CD4-positive, alpha-beta T cell treated with Interleukin-6 at 100 ng/mL for 8 hours (primary cell): ENCODE measurements at places on chromosomes 7 and 10.

GRCh38 chr10:3876350-3876962 lies 91.4 kb upstream of the KLF6 start:
- no peak for DNase-seq

DNA sequence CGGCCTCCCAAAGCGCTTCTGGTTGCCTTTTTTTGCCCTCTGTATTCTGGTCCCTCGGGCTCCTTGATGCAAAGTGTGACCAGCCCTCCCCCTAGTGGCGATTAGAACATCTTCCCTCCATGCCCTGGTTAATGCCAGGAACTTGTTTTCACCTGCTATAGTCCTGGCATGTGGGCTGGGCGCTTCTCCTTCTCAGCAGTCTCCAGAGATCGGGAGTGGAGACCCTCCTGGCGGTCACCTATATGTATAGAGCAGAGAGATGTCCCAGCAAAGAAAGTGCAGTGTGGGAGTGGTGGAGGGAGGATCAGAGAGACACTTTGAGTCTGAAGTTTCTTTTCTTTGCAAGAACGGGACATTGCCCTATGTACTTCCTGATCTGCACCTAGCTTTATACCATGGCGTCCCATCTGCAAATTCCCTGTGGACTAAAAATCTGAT lies 264.1 kb downstream of the OTUD1 start:
- DNase-seq, result peak; percentile 48

- no peak for DNase-seq
Measured at GRCh38 chr7:464454-465401, 54.9 kb downstream of the PDGFA start.

DNA sequence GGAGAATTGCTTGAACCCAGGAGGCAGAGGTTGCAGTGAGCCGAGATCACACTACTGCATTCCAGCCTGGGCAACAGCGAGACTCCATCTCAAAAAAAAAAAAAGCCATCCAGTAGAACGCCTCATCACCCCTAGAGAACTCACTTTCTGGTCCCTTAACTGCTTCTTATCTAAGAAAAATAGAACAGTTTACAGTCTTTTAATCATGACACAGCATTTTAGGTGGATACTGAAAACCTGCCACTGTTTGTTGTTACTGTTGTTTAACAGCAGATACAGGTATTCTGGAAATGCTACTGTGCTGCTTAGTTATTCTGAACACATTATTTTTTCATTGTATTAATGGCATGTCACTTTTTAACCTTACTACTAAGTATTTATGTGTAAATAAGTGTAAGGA lies 624.3 kb upstream of the GHITM start:
- no peak for DNase-seq

DNA sequence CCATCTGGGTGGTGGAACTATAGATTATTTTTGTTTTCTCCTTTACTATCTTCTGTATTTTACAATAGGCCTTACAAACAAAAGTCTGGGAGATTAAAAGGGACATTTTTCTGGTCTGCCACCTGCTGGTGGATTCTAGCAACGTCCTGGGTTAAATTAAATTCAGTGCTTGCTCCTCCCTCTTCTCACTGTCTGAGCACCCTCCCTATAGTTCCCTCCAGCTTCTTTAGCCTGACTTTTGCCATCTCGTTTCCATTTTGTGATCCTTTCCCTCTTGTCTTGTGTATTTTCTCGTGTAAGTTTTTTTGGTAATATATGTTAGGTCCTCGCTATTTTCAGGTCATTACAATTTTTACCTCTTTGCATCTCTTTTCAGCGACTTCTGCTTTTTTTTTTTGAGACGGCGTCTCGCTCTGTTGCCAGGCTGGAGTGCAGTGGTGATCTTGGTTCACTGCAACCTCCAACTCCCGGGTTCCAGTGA lies 16.1 kb downstream of the ANKRD16 start:
- DNase-seq, result peak; percentile 64
